ENCODE measurements at places on chromosomes 5 and 9. TPM values are rescaled to one million over a fixed set of nuclear protein-coding genes. Genes with fewer than 3 reads are reported as not detected.

Gene FOXE1
- total RNA-seq, result 7.7 TPM

Gene SEC16A
- total RNA-seq, result 81.8 TPM

Gene LCN10
- 0.94 TPM for total RNA-seq

Gene CTNND2
- not detected for total RNA-seq

Gene SPATA24
- total RNA-seq, result 6.5 TPM

Gene ODF2
- total RNA-seq, result 49.4 TPM

GRCh38 chr5:53403758-53404157, 76.7 kb upstream of the FST start:
- DNase-seq, result no peak

- DNase-seq, result no peak
These were observed 5.8 kb downstream of the TMEM268 start for GRCh38 chr9:114616684-114617520.

DNA sequence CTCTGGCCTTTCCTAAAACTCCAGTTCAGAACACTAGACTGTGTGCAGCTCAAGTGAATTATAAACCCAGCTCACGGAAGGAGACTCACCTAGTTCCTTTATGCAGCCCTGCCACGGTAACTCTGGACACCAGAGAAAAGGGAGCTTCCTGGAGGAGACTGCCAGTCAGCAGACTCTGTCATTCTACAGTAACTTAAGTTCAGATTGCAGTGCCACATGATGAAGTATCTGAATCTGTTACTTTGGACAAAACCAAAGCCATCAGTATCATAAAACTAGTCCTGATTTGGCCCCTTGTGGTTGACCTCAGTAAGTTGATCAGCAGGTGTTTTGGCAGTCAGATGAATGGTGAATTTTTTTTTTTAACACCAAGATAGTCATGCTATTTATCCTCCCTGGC, 2.7 kb downstream of the MTRR start:
- DNase-seq, result no peak

- DNase-seq, result no peak
These were observed 6.4 kb upstream of the ZFR start for GRCh38 chr5:32450952-32451351.

GRCh38 chr5:179124853-179125788, 64.9 kb downstream of the ZNF354C start:
- no peak for DNase-seq

- no peak for DNase-seq
These were observed 14.9 kb upstream of the TCOF1 start for GRCh38 chr5:150342583-150342982.

- DNase-seq, result no peak
These were observed 133.2 kb downstream of the CFAP90 start for GRCh38 chr5:7717691-7718090.

- no peak for DNase-seq
These were observed 15.5 kb downstream of the AKNA start for GRCh38 chr9:114371973-114372917.

- no peak for DNase-seq
These were observed 142.6 kb downstream of the SAXO1 start for GRCh38 chr9:18890372-18890771.

- DNase-seq, result no peak
These were observed 72.3 kb upstream of the STARD4 start for GRCh38 chr5:111584651-111585050.

- DNase-seq, result no peak
These were observed 35.2 kb upstream of the GLDC start for GRCh38 chr9:6680797-6681146.

- no peak for DNase-seq
These were observed 179.8 kb upstream of the PPP1R26 start for GRCh38 chr9:135299651-135300345.

DNA sequence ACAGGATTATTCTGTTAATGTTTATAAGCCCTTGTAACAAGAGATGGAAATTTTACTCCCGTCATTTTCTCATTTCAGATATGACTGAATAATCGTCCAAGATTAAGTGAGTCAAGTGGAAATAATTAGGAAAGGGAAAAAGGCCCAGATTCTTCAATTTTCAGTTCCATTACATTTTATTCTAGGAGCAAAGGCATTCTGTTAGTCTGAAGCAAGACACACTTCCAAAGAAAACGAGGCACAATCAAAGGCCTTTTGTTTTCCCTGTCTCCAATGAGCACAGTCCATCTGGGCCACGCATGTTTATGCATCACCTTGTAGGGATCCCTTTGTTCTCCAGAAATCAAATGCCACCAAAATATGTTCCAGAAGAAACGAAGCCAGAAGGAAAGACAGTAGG, 382.9 kb upstream of the RFX3 start:
- DNase-seq, result no peak

GRCh38 chr5:112643339-112643971, 94.2 kb upstream of the APC start:
- no peak for DNase-seq

Data from PC-9 (cell line).